ENCODE measurements at places on chromosomes 12 and 14. TPM values are rescaled to one million over a fixed set of nuclear protein-coding genes. Genes with fewer than 3 reads are reported as not detected.
A peak's percentile ranks its signal among the peaks of the same experiment; 100 is the strongest.

Gene PLCZ1
- not detected for total RNA-seq

Gene RASAL1
- total RNA-seq, result 0.25 TPM

DNA sequence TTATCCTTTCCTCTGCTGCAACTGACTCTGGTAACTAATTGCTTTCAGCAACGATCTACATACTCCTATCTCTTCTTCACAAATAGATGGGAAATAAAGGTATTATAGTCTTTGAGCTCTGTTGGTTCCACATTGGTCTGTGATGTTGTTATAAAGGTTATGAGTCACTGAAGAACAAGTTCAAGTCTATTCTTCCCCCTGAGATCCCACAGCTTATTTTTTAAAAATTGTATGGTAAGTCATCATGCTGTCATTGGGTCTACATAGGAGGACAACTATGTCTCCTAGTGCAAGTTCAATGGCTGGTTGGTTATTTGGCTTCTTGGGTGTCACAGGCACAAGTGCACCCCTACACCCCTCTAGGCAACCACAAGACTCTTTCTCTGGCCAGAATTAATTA is 49.6 kb upstream of the PTCSC3 start:
- DNase-seq, result no peak

DNA sequence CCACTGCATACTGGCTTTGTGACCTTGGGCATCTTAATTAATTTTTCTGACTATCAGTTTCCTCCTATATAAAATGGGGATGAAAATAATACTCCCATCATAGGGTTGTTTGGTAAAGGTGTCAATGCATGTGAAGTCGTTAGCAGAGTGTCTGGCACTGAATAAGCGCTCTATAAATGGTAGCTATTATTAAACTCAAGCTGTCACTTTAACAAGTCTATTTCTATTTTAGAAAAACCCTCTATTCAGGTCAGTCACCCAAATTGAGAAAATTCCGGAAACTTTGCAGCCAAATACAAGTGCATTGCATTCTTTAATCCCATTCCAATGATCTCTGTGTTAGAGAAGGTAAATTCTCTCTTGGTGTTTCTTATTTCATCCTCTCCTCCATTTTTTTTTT is 363.1 kb downstream of the SYT1 start:
- DNase-seq, result no peak

GRCh38 chr14:101707068-101707842 is 54.3 kb upstream of the PPP2R5C start:
- DNase-seq, result peak; percentile 55

GRCh38 chr14:33229269-33229929 is 290.7 kb downstream of the NPAS3 start:
- DNase-seq, result no peak

Data from left lobe of liver (tissue), 2 donors.